ENCODE measurements at places on chromosomes 1 and 21.

GRCh38 chr1:116151739-116152576, 40.8 kb downstream of the MAB21L3 start:
- H3K4me3 ChIP-seq: peak overlapping the region; percentile 56
- H3K4me1 ChIP-seq: peaks cover 9% of the 10 kb centered on the region
- H3K27me3 ChIP-seq: peaks cover 8% of the 10 kb centered on the region
- H3K27ac ChIP-seq: no peak overlapping the region

- peak overlapping the region; percentile 94 for H3K27ac ChIP-seq
- peaks cover 39% of the 10 kb centered on the region for H3K4me1 ChIP-seq
These were observed 622 bp downstream of the ELK4 start for GRCh38 chr1:205631010-205631767.

DNA sequence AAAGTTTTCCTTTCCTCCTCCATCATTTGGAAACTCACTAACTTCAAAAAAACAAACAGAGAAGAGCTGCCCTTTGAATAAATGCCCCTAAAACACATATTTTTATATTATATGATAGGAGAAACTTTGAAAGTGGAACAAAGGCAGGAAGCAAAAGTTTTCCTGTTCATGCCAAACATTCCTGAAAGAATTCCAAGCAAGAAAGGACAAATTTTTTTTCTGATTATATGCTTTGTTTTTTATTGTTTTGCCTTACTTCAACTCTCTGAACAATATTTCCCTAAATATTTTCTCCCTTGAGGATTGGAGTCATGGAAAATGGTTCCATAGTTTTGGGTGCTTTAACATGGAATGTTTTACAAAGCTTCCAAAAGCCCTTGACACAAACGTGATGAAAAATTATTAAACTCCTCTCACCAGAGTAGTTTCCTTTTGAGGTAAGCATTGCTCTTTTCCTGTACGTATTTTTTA, 638.5 kb upstream of the CAMK1G start:
- H3K36me3 ChIP-seq: no peaks in the 10 kb centered on the region
- no peak overlapping the region for H3K4me3 ChIP-seq
- no peak overlapping the region for H3K27ac ChIP-seq
- no peaks in the 10 kb centered on the region for H3K4me1 ChIP-seq
- no peak for DNase-seq

GRCh38 chr1:183493540-183494245, 21.4 kb downstream of the SMG7 start:
- peaks cover 5% of the 10 kb centered on the region for H3K36me3 ChIP-seq
- H3K27me3 ChIP-seq: no peaks in the 10 kb centered on the region
- H3K27ac ChIP-seq: no peak overlapping the region

DNA sequence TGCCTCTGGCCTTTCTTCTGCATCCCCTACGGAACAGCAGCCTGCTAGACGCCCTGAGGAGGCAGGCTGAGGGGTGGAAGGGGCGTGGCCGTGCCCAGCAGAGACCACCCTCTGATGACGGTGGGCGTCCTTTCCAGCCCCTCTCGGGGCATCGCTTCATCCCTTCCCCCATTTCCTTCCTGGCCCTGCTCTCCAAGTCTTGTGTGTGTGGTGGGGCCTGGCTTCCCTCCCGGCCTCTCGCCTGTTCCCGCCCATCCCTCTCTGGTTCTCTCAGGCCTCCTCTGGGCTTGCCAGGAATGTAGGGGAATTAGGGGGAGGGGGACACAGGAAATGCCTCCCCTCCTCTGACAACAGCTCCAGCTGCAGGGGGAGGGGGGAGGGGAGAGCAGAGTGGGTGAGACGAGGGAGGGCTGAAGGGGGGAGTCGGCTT, 51.1 kb downstream of the SKI start:
- H3K4me3 ChIP-seq: no peak overlapping the region
- H3K4me1 ChIP-seq: peaks cover 32% of the 10 kb centered on the region
- peaks cover 7% of the 10 kb centered on the region for H3K36me3 ChIP-seq
- H3K27me3 ChIP-seq: no peaks in the 10 kb centered on the region
- no peak overlapping the region for H3K27ac ChIP-seq

DNA sequence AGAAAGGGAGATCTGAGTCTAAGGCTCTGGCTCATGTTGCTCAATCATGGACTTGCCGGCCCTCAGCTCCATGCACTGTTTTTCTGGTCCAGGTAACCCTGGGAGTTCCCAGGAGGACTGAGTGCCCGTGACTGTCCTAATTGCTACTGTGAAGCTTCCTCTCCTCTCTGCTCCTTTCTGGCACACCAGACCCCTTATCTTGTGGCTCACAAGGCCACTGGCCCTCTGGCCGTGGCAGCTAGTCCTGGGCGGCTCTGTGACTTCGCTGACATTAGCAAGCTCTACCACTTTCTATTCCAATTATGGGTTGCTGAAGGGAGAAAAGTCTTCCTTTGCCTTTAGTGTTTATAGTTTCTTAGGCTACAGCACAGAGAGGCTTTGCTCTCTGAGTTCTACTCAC, 380.2 kb downstream of the RWDD3 start:
- H3K4me1 ChIP-seq: no peaks in the 10 kb centered on the region
- no peaks in the 10 kb centered on the region for H3K36me3 ChIP-seq
- H3K4me3 ChIP-seq: no peak overlapping the region
- H3K27ac ChIP-seq: no peak overlapping the region
- H3K27me3 ChIP-seq: no peaks in the 10 kb centered on the region

DNA sequence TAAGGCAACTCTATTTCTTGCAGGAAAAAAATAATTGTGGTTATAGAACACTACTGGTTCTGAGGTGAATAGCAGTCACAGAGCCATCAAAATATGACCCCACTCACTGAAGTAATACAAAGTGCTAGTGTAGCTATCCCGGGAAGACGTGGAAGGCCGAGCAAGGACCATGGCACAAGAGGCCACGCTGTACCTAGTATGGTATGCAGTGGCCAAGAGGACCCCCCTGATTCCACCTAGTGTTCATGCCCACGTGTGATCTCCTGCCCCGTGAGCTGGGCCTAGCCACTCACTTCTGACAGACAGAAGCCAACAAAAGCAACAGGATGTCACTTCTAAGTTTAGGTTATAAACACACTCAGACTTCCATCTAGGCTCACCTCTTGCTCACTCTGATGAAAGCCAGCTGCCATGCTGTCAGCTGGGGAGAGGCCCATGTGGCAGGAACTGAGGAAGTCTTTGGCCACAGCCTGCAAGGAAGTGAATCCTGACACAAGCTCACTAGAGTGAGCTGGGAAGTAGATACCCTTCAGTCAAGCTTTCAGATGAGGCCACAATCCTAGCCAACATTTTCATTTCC, 21.7 kb upstream of the LSS start:
- H3K27ac ChIP-seq: no peak overlapping the region
- H3K4me1 ChIP-seq: 0 out of 2 replicates have a peak, but pooled peaks cover 5% of the 10 kb centered on the region
- no peaks in the 10 kb centered on the region for H3K27me3 ChIP-seq

DNA sequence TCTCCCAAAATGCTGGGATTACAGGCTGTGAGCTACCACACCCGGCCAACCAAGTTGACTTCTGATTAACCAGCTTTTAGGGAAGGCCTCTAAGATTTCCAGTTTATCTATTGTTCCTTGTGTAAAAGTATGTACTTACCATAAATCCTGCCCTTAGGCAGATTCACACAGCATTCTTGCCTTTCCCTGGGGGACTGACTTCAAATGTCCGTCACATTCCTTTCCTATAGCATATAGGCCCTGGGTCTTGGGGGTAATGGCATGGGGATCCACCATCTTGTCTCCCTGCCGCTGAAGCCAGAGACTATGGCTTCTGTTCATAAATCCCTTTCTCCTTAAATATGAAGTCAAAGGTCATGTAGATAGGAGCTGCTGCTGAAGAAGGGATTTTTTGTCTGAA, 872 bp upstream of the PINK1 start:
- DNase-seq: no peak
- no peak overlapping the region for H3K4me3 ChIP-seq
- H3K36me3 ChIP-seq: no peaks in the 10 kb centered on the region
- no peaks in the 10 kb centered on the region for H3K27me3 ChIP-seq
- peaks cover 20% of the 10 kb centered on the region for H3K4me1 ChIP-seq

DNA sequence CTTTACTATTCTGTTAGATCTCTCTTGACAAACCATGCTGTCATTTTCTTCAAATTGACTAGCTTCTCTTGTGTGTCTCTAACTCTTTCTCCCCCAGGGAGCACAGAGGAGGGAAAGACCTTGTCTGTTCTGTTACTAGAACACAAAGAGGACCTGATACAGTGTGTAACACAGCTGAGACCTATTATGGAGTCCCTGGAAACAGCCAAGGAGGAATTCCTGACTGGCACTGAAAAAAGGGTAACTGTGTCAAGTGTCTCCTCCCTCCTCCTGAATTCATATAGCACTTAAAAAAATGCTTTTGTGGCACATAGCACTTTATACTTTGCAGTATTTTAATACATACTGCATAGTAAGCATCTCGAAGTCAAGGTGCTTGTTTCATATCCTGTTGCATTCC, 50.6 kb downstream of the ZBTB40 start:
- no peak overlapping the region for H3K4me3 ChIP-seq
- no peak for DNase-seq
- no peak overlapping the region for H3K27ac ChIP-seq
- no peaks in the 10 kb centered on the region for H3K4me1 ChIP-seq
- H3K36me3 ChIP-seq: peaks cover 46% of the 10 kb centered on the region
- H3K27me3 ChIP-seq: no peaks in the 10 kb centered on the region

- no peaks in the 10 kb centered on the region for H3K36me3 ChIP-seq
- H3K27me3 ChIP-seq: no peaks in the 10 kb centered on the region
- no peak for DNase-seq
- no peak overlapping the region for H3K27ac ChIP-seq
These were observed 67.2 kb downstream of the HMGB4 start for GRCh38 chr1:33931111-33931475.

- peak; percentile 82 for DNase-seq
- peaks cover 17% of the 10 kb centered on the region for H3K4me1 ChIP-seq
- H3K27ac ChIP-seq: no peak overlapping the region
- no peak overlapping the region for H3K4me3 ChIP-seq
These were observed 8.3 kb upstream of the KCNAB2 start for GRCh38 chr1:6037338-6037762.

DNA sequence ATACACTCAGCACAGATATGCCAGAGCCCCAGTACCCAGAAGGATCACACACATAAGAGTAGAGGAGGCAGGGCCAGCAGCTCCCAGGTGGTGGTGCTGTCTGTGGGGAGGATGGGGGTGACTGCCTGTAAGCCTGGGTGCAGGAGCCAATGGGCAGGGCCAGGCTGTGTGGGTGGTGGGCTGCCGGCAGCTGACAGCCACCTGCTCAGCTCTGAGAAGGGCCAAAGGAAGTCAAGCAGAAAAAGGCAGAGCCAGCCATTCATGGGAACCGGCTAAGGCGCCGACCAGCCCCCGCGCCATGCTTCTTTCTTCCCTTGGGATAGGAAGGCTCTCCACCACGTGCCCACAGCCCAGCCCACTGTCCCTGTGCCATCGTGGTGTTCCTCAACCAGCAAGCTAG, 14.1 kb downstream of the PIK3C2B start:
- no peaks in the 10 kb centered on the region for H3K27me3 ChIP-seq
- peak; percentile 84 for DNase-seq
- peak overlapping the region; percentile 81 for H3K27ac ChIP-seq
- peak overlapping the region; percentile 33 for H3K4me3 ChIP-seq
- H3K4me1 ChIP-seq: peaks cover 35% of the 10 kb centered on the region

DNA sequence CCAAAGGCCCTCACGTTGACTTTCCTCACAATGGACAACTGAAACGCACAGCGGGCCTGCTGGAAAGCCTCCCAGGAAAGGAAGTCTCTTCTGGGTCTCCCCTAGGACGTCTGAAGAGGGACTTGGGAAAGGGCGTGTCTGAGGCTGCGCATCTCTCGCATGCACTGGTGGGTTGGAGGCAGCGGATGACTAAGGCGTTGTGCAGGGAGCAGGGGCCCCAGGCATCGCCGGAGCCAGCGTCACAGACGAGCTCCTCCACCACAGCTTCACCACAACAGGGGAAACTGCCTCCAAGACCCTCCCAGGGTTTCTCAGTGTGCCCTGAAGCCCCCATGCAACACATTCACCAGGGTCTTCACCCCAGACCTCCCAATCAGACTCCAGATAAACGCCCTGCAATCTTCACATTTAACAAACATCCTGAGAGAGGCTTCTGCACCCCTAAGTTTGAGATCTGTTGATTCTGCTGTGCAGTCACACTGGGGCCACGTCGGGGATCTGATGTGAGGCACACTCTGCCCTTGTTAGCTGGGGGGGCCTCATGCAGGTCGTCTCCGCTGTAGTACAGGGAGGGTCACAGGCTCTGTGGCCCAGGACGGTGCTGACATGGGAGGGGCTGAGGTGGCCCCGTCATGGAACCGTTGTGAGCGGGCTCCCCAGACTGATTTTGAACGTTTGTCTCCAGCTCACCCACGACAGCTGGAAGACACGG, 7.0 kb upstream of the TFF1 start:
- no peaks in the 10 kb centered on the region for H3K27me3 ChIP-seq
- no peak overlapping the region for H3K27ac ChIP-seq
- no peaks in the 10 kb centered on the region for H3K4me1 ChIP-seq
- H3K4me3 ChIP-seq: no peak overlapping the region

DNA sequence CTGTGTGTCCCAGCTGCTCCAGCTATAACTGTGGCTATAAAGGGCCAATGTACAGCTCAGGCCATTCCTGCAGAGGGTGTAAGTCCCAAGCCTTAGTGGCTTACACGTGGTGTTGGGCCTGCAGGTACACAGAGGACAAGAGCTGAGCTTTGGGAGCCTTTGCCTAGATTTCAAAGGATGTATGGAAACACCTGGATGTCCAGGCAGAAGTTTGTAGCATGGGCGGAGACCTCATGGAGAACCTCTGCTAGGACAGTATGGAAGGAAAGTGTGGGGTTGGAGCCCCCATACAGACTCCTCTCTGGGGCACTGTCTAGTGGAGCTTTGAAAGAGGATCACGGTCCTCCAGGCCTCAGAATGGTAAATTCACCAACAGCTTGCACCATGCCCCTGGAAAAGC, 113.9 kb downstream of the RGS21 start:
- no peak overlapping the region for H3K27ac ChIP-seq
- no peaks in the 10 kb centered on the region for H3K27me3 ChIP-seq
- peak overlapping the region; percentile 10 for H3K4me3 ChIP-seq
- H3K4me1 ChIP-seq: no peaks in the 10 kb centered on the region
- DNase-seq: peak; percentile 18
- H3K36me3 ChIP-seq: no peaks in the 10 kb centered on the region

DNA sequence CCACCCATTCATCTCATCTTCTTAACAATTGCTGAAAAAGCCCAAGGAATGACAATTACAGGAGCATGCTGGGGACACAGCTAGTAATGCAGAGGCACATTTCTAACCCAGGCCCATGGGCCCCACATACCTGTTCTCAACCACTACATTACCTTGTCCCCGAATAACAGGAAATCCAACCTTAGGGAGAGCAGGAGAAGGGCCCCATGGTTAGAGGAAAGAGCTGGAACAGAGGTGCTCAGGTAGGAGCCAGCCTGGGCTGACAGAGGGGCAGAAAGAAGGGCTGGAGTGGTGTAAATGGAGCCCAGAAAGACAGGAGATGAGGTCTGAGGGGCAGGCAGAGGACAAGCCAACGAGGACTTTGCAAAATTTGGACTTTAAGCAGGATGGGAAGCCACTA, 11.4 kb upstream of the S100A8 start:
- H3K36me3 ChIP-seq: no peaks in the 10 kb centered on the region
- no peaks in the 10 kb centered on the region for H3K27me3 ChIP-seq
- no peak overlapping the region for H3K27ac ChIP-seq
- no peak for DNase-seq

DNA sequence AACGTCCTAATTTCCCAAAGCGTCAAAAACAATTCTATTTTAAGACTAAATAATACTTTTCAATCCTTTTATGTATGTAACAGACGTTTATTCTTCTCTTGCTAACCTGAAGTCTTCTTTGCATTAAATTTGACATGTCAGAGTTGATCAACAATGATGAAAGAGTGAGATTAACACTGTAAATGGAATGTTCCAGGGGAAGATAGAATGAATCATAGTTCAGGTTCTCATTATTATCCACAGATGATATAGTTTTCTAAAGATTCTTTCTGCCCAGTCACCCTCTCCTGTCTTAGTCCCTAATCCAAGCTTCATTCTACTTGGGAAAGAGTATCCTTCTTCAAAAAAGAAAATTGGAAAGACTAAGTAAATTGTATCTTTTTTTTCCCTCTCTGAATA, 38.9 kb downstream of the SDCCAG8 start:
- H3K36me3 ChIP-seq: peaks cover 44% of the 10 kb centered on the region
- H3K4me3 ChIP-seq: no peak overlapping the region
- no peak overlapping the region for H3K27ac ChIP-seq
- no peak for DNase-seq
- H3K27me3 ChIP-seq: no peaks in the 10 kb centered on the region

Measured in DND-41 (cell line).